ENCODE measurements at places on chromosomes 5 and 9.
A peak's percentile ranks its signal among the peaks of the same experiment; 100 is the strongest.

GRCh38 chr9:2413160-2413805 lies 208.3 kb upstream of the VLDLR start:
- H3K36me3 ChIP-seq = no peaks in the 10 kb centered on the region
- H3K4me1 ChIP-seq = peaks cover 17% of the 10 kb centered on the region
- no peak overlapping the region for H3K27ac ChIP-seq
- no peak overlapping the region for H3K4me3 ChIP-seq
- no peak for DNase-seq

GRCh38 chr5:57221049-57221568 lies 47.2 kb downstream of the GPBP1 start:
- peak overlapping the region; percentile 87 for H3K27ac ChIP-seq
- H3K4me1 ChIP-seq = peaks cover 10% of the 10 kb centered on the region
- H3K27me3 ChIP-seq = no peaks in the 10 kb centered on the region
- no peak for DNase-seq

GRCh38 chr5:173435447-173435846 lies 107.2 kb upstream of the STC2 start:
- no peak for DNase-seq
- H3K27me3 ChIP-seq = peaks cover 20% of the 10 kb centered on the region
- H3K4me3 ChIP-seq = no peak overlapping the region
- no peaks in the 10 kb centered on the region for H3K36me3 ChIP-seq

DNA sequence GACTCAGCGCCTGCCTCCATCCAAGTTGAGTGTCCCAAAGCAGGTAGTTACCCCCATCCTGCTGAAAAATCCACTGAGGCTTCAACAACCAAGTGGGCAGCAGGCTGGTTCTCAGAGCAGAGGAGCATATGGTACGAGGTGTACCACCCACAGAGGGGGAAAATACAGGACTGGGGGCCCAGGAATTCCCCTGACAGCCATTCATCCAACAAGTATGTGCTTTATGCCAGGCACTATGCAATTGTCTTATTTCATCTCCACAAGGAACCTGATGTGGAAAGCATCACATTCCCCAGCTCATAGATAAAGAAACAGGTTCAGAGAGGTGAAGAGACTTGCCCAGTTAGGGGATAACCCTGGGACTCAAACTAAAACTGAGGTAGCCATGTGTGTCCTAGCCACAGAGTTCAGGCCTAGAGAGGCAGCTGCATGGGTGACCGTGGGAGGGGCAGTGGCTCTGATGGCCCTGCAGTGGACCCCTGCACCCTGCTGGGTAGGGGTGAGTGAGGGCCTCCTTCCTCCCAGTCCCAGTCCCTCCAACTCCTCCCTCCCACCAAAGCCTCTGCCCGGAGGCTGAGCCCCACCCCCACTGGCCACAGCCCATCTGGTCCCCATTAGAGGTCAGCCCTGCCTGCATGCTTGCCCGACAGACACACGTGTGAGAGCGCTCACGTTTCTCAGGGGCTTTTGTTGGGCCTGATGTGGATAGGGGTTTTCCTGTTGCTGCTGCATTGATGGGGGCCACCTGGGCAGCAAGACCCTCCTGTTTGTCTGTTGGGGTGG lies 11.5 kb downstream of the PDLIM4 start:
- H3K4me3 ChIP-seq = no peak overlapping the region
- H3K4me1 ChIP-seq = peaks cover 15% of the 10 kb centered on the region
- no peaks in the 10 kb centered on the region for H3K27me3 ChIP-seq

DNA sequence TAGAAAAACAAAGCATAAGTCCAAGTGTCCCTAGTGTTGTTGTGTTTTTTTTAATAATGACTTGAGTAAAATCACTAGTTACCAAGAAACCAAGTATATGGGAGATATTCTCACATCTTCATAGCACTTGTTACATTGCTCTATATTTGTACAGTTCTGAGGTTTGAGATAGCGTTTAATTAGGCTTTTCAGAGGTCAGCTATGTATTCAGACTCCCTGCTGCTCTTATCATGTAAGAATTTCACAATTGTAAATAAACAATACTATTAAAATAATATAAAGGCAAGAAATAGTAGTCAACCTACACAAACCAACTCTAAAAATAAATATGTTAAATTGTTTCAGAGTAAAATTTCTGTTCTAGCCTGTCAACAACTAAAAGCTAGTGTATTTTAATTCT lies 761.9 kb upstream of the FAM174A start:
- peaks cover 1% of the 10 kb centered on the region for H3K36me3 ChIP-seq
- no peak for DNase-seq
- peaks cover 25% of the 10 kb centered on the region for H3K4me1 ChIP-seq
- H3K27ac ChIP-seq = no peak overlapping the region
- no peaks in the 10 kb centered on the region for H3K27me3 ChIP-seq

GRCh38 chr9:134535171-134535570 lies 106.4 kb upstream of the COL5A1 start:
- H3K27me3 ChIP-seq = peaks cover 17% of the 10 kb centered on the region
- no peak for DNase-seq
- no peak overlapping the region for H3K27ac ChIP-seq
- no peak overlapping the region for H3K4me3 ChIP-seq

DNA sequence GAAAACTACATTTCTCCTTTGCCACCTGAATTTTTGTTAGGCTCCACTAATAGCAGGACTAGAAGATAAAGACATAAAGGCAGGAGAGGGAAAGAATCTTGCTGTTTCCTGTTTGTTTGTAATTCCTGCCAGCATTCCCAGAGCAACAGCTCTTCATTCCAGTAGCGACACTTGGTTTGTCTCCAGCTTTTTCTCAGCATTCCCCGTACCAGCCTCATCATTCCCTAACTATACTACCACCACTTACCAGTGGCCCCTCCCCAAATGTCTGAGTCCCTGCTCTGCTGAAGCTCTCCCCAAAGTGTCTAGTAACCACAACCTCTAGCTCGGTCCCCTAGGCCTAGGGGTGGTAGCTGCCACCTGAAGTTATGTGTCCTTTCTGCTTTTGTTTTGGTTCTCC lies 18.6 kb downstream of the CETN3 start:
- H3K27me3 ChIP-seq = no peaks in the 10 kb centered on the region
- no peak for DNase-seq
- H3K27ac ChIP-seq = no peak overlapping the region
- peaks cover 13% of the 10 kb centered on the region for H3K36me3 ChIP-seq
- peaks cover 2% of the 10 kb centered on the region for H3K4me1 ChIP-seq

GRCh38 chr5:79595086-79595485 lies 17.2 kb upstream of the TENT2 start:
- no peaks in the 10 kb centered on the region for H3K4me1 ChIP-seq
- DNase-seq = no peak
- no peak overlapping the region for H3K4me3 ChIP-seq
- H3K27ac ChIP-seq = no peak overlapping the region
- no peaks in the 10 kb centered on the region for H3K36me3 ChIP-seq

- no peak for DNase-seq
- no peak overlapping the region for H3K4me3 ChIP-seq
- H3K27ac ChIP-seq = peak overlapping the region; percentile 30
- peaks cover 29% of the 10 kb centered on the region for H3K4me1 ChIP-seq
- H3K36me3 ChIP-seq = no peaks in the 10 kb centered on the region
These were observed 128.1 kb downstream of the MYO10 start for GRCh38 chr5:16808021-16808420.

- H3K4me1 ChIP-seq = peaks cover 10% of the 10 kb centered on the region
- no peaks in the 10 kb centered on the region for H3K36me3 ChIP-seq
These were observed 135.6 kb upstream of the SMARCA2 start for GRCh38 chr9:1879501-1879900.

GRCh38 chr9:114276908-114277821 lies 45.7 kb upstream of the ORM1 start:
- H3K4me1 ChIP-seq = peaks cover 1% of the 10 kb centered on the region
- no peaks in the 10 kb centered on the region for H3K27me3 ChIP-seq
- DNase-seq = no peak
- H3K36me3 ChIP-seq = peaks cover 28% of the 10 kb centered on the region

- DNase-seq = no peak
- no peak overlapping the region for H3K27ac ChIP-seq
- H3K4me1 ChIP-seq = peaks cover 7% of the 10 kb centered on the region
- H3K27me3 ChIP-seq = peaks cover 92% of the 10 kb centered on the region
These were observed 4.1 kb downstream of the PAX5 start for GRCh38 chr9:37029776-37030610.

Data from progenitor cell of endocrine pancreas (in vitro differentiated cells).